ENCODE measurements at places on chromosomes 5 and 9.

DNA sequence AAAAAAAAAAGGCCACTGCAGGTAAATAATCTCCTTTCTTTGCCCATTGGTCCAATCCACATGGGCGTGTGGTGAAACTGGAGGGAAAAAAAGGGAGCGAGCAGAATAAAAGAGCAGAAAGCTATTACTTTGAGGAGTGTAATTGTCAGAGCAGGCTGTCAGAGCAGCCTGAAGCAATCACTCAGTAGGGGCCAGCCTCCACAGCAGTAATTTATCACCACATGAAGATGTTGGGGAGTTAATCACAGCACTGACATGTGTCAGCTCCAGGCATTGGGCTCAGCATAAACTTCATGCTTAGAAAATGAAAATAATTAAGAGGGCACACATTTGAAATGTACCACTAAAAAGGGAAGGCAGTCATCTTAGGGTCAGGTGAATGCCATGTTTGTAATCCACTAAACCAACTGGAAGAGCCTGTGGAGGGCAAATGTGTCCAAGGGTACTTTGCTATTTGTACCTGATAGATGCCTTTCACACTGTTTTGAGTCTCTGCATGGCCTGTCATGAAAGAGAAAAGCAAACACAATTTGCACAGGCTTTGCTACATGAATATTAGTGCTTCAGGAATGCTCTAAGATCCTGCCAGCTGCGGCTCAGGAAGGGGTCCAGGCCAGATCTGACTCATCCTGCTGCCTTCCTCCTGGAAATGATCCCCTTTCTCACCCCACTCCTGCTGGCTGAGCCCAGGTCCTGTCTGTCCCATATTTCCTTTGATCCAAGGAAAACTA is 2.9 kb upstream of the PTGER4 start:
- no peak for DNase-seq

GRCh38 chr5:58273711-58274110 is 186.2 kb downstream of the PLK2 start:
- no peak for DNase-seq

DNA sequence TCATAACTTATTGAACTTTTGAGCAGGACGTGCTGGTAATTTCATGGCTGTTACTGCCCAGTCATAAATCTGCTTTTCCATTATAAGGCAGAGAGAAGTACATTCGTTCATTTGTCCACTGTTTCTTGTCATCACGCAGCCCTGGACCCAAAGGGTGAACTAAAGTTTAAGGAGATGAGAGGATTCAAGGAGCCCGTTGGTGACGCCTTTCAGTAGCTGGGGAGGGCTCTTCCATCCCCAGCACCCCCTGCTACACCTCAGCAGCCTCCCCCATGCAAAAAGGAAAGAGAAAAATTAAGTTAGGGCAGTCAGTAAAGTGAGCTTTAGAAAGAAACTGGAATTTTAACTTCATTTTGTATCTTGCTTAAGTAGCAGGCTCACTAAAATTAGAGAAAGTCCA is 2.9 kb downstream of the FOXE1 start:
- no peak for DNase-seq

GRCh38 chr5:180169248-180170105 is 39.5 kb downstream of the RASGEF1C start:
- no peak for DNase-seq

DNA sequence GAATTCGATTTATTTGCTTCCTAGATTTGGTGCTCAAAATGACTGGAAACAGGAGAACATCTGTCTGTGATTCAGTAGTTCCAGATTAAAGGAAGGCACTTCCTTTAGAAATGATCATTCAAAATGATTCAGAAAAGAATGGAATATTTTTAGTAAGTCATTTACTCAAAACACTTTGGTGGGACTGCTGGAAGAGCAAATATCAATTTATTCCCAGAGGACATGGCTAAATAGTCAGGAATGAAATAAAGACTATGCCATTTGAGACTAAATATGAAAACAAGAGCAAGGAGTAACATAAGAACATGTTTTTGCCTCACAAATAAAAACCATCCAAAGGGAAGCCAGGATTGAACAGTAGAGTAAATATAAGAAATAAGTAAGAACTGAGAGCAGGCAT is 138.6 kb upstream of the RASA1 start:
- DNase-seq, result no peak

DNA sequence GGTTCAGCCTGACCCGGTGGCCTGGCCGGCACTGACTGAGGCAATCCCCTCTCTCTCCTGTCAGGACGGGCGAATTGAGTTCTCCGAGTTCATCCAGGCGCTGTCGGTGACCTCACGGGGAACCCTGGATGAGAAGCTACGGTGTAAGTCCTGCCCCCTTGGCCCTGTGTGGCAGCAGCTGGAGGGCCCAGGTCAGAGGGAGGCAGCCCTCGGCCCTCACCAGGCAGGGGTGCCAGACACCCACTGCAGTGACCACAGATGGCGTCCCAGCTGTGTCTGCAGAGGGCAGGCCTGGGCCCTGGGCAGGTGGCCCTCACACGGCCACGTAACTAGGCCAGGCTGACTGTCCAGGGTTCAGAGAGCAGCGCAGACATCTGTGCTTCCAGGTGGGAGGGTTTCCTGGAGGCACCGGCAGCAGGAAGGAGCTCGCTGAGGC is 45.9 kb upstream of the HMCN2 start:
- no peak for DNase-seq

DNA sequence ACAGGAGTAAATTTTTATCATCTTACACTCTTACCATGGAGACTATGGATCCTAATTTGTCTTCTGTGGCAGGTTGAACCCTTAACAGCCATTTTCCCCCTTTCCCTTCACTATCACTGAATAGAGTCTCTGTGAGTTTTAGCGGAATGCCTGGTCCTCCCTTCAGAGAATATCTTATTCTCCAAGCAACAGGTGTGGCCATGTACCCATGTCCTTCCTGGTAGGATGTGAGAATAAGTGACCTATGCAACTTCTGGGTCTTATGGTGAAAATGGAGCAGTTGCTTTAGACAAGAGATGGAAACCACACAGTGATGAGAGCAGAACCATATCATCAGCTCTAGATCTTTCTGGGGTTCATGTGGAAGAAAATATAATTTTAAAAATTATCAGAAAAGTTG is 312.6 kb downstream of the MCTP1 start:
- DNase-seq, result no peak

DNA sequence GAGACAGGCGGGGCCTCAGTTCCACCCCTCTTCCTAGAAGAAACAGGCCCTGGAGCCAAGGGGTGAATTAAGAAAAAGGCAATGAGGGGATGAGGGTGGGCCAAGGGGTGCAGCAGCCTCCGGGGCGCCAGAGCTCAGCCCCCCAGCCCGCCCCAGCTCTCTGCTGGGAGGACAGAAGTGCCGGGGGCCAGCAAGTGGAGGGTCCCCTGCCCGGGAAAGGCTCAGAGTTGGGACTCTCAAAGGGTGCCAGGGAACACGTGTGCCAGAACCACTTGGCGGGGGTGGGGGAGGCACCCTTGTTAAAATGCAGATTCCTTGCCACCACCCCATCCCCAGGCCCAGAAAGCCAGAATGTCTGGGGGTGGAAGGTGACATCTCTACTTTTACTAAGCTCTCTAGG is 67.6 kb upstream of the BARHL1 start:
- no peak for DNase-seq

- DNase-seq, result no peak
Measured at GRCh38 chr9:91001146-91001611, 199.6 kb downstream of the SYK start.

- DNase-seq, result no peak
Measured at GRCh38 chr5:78659114-78659513, 10.5 kb upstream of the LHFPL2 start.

- DNase-seq, result no peak
Measured at GRCh38 chr9:135278586-135278985, 191.1 kb downstream of the OLFM1 start.

- DNase-seq, result no peak
Measured at GRCh38 chr5:178296066-178296465, 63.5 kb upstream of the PHYKPL start.

GRCh38 chr9:37029776-37030610 is 4.1 kb downstream of the PAX5 start:
- no peak for DNase-seq

GRCh38 chr9:106878934-106879333 is 16.0 kb downstream of the ZNF462 start:
- DNase-seq, result no peak

DNA sequence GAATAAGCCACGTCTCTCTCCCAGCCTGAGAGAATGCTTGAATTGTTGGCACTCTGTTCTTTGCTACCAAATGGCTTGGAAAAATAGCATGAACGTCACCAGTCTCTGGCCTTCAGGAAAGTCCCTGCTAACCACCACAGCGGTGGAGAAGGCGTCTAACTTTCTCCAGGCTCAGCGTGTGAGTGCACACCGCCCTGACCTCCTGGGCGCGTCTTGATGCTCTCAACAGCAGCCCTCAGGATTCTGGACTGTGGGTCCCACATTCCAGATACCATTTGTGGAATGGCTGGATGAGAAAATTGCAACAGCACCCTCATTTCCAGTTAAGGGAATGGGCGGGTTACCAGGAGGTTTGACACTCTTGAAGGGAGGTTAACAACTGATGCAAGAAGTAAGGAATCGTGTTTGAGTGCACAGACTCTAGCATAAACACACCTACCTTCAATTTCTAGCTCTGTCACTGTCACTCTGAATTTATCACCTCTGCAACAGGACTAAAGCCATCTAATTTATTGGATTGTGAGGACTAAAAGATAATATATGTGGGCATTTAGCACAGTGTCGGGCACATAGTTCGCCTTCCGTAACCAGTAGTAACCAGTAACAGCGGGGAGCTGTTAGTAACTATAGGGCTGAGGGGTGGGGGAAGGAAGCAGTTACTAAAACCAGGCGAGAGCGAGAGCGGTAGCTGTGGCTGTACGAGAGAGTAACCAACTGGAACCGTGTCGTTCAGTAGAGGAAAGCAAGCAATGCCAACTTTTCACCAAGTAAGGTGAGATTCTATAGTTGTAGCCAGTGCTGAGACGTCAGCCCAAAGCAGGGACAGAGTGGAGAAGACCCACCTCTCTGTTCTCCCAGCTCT is 807 bp upstream of the PLGRKT start:
- no peak for DNase-seq

GRCh38 chr9:91786132-91786896 is 163.7 kb downstream of the ROR2 start:
- no peak for DNase-seq

- DNase-seq, result no peak
Measured at GRCh38 chr5:157602505-157602904, 26.9 kb upstream of the ADAM19 start.

DNA sequence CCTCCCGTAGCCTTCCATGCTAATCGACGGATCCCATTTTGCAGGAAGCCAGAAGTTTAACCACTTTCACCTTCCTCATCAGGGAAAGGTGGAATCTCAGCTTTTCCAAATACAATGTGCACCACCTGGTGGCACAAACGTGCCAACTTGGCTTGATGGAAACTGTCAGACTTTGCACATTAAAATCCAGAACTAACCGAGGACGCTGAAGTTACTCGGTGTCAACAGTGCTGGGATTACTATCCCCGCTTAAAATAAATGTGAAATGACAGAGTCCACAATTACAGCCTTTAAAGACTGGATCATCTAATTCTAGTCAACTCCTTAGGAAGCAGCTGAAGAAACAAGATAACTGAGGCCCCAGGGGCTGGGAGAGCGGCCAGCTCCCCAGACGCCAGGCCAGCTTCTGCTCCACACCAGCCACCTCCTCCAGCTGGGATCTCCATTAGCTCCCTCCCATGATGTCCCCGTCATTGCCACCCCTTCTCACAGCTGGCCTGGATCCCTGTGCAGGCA is 50.1 kb upstream of the RETREG1 start:
- no peak for DNase-seq

DNA sequence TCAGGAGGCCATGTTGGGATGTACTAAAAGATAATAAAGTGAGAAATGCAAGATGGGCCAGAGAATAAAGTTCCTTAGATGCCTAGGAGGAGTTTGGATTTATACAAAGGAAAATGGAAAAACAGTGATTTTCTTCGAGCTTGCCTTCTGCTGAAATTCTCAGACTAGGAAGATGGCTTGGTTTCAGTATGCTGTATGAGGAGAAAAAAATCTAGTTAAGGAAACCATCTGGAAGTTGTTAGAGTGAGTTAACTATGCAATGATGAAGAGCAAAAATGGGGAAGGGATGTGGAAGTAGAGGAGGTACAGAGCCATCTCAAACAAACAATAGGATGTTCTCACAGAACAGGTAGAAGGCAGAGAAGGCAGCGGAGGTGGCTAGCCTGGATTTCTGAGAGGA is 162.9 kb upstream of the FTMT start:
- no peak for DNase-seq

GRCh38 chr5:172428224-172429166 is 25.8 kb downstream of the SH3PXD2B start:
- DNase-seq, result no peak

GRCh38 chr5:6376974-6377520 is 1.3 kb downstream of the MED10 start:
- DNase-seq, result no peak

- DNase-seq, result no peak
Measured at GRCh38 chr5:115854139-115854538, 12.4 kb downstream of the AP3S1 start.

GRCh38 chr9:130482463-130482862 is 37.7 kb downstream of the ASS1 start:
- no peak for DNase-seq

DNA sequence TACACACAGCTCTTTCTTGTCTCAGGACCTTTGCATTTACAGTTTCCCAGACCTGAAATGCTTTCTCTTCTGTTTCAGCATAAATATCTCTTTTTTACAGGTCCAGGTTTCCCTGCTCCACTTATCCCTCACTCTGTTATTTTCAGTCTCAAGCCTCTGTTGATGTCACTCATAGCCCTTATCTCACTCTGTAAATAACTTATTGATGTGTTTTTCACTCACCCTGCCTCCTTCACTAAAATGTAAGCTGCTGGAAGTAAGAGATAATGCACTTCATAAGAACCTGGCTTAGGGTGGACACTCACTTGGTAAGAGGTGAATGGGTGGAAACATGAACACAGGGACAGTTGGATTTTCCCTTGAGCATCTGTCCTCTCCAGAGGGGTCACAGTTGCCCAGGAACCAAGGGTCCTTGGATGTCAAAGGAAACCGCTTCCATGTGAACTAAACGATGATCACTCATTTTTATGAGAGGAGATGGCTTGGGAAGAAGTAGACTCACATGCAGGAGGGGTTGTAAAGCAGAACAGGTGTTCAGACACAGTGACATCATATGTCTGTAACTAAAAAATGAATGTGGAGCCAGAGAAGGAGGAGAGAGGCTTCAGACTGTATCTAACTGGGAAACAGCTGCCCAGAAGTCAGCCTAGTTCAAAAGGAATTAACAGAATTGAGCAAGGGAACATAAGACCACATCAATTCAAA is 5.5 kb upstream of the HTR4 start:
- no peak for DNase-seq

All from activated CD8-positive, alpha-beta memory T cell treated with anti-CD3 and anti-CD28 coated beads for 1 hour (primary cell).